Activated T-helper 2 cell treated with anti-CD3 and anti-CD28 coated beads, Interferon-gamma antibody, Interleukin-2, Interleukin-4, amounts not matched to agents 10 μg/mL and 5 μg/mL and 100 μg/mL, durations not matched to agents 14 hours and 24 hours and 36 hours (primary cell): ENCODE measurements at places on chromosomes 4 and X. TPM values are rescaled to one million over a fixed set of nuclear protein-coding genes. Genes with fewer than 3 reads are reported as not detected.

GRCh38 chrX:19810006-19810774 lies 77.2 kb downstream of the SH3KBP1 start:
- no peak for DNase-seq

- no peak for DNase-seq
Measured at GRCh38 chrX:146602246-146602645, 207.3 kb upstream of the CXorf51B start.

DNA sequence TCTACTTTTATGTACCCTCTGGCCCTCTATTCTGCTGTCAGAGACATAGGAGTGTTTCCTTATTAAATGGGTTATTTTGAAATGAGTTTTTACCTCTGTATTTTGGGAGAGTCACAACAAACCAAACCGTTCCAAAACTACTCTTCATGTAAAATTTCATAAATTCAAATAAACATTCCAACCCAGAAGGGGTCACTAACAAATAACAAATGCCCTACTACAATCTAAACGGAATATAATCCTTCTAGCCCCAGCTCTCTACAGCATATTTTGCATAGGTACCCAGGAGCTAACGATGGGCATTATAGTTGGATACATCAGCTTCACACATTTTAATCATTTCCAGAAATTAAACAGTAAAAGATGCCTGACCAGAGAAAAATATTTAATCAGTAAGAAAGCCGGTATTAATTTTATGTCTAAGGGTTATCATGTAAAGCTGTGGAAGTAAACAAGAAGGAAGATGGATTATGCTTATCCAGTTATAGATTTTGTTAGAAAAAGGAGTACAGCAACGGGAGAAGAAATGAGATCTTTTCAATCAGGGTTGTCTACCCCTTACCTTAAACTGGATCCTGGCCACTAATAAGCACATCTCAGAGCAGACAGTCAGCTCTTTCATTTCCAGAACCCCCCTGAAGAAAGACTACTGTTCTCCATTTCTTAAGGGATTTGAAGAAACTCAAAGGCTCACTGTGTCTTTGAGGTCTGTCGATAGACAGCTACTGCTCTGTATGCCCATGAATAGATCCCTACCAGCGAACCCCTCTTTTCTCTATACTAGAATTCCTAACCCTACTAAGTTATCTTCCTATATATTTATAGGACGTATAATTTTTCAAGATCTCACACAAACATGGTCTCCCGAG lies 1.2 kb downstream of the UGDH start:
- no peak for DNase-seq

The NDNF gene
- total RNA-seq: 0.55 and 0.78 TPM in 2 replicates

The FGD1 gene
- total RNA-seq: 0.11 and 0.28 TPM in 2 replicates

The RAB9B gene
- 0.55 and 0.62 TPM in 2 replicates for total RNA-seq

The CT83 gene
- total RNA-seq: not detected in 2 replicates

The AGTR2 gene
- not detected in 2 replicates for total RNA-seq
